ENCODE measurements at places on chromosomes 16 and 17.

- DNase-seq = no peak
Observed at GRCh38 chr17:41500131-41500911, 5.1 kb downstream of the KRT13 start.

- DNase-seq = no peak
Observed at GRCh38 chr17:12637015-12637414, 28.7 kb upstream of the MYOCD start.

GRCh38 chr17:2374549-2375285, 26.1 kb downstream of the MNT start:
- no peak for DNase-seq

DNA sequence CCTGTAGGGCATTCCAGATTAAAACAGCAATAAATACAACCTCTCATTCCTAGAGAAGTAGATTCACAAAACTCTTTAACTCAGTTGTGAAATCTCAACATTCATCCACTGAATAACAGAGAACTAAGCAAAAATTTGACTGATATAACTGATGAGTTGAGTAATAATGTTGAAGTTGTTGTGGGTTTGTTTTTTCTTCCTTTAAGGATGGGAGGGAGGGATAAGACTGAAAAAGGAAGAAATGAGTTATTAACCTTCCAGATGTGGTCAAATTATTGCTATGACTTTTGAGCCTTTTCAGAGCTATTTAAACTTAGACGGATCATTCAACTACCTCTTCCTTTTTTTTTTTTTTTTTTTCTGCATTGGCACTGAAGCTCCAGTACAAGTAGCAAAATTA, 38.6 kb downstream of the SKAP1 start:
- DNase-seq = no peak

DNA sequence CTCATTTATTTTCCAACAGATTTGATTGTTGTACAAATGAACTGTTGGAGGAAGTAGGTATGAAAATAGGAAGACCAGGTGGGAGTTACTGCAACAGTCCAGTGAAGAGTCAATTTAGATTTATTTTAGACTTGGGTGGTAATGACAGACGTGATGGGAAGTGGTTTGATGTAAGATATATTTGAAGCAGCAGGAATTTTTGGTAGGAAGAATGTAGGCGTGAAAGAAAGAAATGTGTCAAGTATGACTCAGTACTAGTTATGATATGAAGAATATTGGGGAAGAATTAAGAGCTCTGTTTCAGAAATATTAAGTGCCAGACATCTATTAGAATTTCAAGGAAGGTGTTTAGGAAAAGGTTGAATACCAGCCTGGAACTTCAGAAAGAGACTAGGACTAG, 247.9 kb upstream of the AXIN2 start:
- DNase-seq = no peak

DNA sequence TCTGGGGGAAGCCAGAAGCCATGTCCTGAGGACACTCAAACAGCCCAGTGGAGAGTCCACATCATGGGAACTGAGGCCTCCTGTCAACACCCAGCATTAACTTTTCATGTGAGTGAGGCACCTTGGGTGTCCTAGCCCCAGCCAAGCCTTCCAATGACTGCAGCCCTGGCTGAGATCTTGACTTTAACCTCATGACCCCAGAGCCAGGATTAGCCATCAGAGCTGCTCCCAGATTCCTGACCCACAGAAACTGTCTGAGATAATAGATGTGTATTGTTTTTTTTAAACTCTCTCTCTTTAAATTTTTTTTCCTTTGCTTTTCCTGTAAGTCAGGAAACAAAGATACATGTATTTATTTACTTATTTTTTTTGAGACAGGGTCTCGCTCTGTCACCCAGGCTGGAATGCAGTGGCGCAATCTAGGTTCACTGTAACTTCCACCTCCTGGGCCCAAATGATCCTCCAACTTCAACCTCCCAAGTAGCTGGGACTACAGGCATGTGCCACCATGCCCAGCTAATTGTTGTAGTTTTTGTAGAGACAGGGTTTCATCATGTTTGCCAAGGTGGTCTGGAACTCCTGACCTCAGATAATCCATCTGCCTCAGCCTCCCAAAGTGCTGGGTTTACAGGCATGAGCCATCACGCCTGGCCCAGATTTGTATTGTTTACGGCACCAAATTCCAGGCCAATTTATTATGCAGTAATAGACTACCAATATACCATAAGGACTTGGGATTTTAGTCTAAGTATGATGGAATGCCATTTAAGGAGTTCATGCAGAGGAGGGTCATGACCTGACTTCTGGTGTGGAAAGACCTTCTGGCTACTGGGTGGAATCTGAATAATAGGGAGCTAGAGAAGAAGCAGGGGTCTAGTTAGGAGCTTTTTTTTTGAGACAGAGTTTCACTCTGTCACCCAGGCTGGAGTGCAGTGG, 14.0 kb upstream of the TMEM94 start:
- no peak for DNase-seq

DNA sequence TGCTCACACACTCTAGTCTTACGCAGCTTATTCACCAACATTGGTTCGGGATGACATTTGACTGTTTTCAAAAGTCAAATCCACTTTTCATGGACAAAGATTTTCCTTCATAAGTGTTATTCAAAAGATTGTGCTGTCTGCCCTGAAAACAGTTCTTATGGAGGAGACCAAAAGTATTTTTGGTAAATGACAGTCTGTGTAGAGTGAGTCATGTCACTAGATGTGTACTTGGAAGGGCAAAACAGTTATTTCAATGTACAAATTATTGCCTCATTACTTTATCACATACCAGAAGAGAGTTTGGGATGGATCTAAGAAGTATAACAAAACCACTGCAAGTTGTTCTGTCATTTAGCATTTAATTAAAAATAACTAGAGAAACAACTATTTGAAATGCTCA, 265.6 kb downstream of the CDH13 start:
- no peak for DNase-seq

GRCh38 chr17:63445954-63446752, at the start of gene CYB561:
Gene CYB561, minus strand, starts transcription at chr17:63446306. Its CDS starts 8,759 bp downstream, at chr17:63437547.
- no peak for DNase-seq

DNA sequence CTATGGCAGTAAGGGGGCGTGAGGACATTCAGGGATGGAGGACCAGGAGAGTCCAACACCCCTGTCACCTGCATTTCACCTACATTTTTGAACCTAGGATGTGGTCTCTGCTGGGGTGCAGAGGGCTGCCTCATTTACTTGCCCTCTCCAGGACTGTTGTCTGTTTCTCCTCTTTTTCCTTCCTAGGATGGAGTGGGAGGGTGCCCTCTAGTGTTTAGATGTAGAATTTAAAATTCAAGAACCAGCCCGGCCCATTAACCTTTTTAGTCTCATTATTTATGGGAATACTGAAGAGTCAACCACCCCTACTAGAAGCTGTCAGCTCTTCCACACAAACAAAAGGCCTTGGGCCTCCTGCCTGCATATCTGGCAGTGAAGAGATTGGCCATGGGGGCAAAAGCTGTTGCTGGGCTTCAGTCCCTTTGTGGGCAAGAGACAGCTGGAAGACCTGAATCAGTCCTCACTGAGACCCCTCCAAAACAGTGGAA, 2.5 kb upstream of the STARD3 start:
- DNase-seq = no peak

- DNase-seq = no peak
Observed at GRCh38 chr17:2996810-2997670, 66.4 kb downstream of the OR1D5 start.

- DNase-seq = no peak
Observed at GRCh38 chr17:6365200-6365943, 69.5 kb downstream of the AIPL1 start.

DNA sequence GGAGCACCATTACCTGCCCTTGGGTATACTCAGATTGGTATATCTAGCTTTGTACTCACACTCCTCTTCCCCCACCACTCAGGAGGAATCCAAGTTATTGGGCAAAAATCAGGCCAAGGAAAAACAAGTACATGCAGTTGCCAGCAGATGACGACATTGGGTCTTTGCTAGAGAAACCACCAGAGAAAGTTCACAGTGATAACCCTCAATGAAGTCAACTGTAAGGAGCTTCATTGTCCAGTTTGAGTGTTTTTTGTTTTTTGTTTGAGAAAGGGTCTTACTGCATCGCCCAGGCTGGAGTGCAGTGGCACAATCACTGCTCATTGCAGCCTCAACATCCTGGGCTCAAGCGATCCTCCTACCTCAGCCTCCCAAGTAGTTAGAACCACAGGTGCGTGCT, 34.6 kb upstream of the TOX3 start:
- DNase-seq = no peak

DNA sequence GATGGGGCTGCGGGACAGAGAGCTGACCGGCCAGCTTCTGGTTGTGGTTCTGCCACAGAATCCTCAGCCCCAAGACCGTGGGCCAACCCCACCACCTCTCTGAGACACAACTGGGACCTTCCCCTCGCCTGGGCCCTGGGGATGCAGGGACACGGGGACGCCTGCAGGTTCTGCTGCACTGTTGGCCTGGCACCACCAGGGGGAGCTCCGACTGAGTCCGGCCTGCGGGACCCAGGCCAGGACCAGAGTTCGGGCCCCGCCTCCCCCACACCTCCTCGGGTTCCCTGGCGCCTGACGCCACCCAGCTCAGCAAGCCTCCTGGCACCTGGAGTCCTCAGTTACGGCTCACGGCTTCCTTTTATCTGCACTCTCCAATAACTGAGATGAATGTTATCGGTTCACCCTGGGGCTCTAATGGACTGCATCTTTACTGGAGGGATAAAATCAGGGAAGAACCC, 27.3 kb downstream of the TBC1D16 start:
- DNase-seq = peak; percentile 43

DNA sequence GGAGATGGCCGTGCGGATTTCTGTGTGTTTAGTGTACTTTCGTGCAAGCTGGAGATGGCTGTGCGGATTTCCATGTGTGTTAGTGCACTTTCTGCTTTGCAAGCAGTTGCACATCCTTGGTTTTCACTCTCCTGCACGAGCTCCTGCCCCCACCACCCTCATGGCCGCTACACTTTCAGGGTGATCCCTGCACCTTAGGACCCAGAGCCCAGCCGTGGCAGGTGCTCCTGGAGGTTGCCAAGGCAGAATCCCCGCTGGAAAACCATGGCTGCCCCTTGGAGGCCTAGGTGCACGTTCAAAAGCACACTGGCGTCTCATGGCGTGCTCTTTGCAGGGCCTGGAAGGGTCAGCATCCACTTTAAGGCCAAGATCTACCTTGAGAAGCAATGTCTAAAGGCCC, 311.0 kb upstream of the TNRC6C start:
- DNase-seq = no peak

DNA sequence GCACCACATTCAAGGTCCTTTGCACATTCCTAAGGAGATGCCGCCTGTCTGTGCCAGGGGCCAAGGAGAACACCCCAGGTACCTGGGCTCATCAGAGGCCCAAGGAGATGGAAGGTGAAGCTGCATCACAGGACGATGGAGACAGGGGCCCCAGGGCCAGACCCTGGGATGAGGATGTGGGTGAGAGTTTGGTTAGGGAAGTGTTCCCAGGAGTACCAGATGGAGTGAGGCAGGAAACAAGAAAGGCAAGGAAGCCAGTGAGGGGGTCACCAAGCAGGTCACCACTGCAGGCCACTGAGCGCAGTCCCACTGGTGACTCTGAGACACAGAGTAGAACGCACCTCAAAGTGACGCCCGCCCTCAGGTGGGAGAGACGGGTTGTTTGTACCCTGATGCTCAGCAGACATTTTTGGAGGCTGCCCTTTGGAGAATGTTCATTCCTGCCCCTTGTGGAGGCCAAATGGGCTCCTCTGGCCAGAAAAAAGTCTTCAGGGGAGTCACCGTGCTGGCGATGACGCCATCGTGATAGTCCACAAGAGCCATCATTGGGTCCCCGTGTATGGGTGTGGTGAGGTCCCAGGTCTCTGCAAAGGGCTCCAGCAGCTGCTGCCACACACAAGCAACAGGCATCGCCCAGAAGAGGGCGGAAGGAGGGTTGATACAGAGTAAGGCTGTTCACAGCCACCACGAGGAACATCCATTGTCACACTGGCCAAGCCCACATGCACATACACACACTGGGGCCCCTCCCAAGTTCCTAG, 57.5 kb downstream of the BEAN1 start:
- no peak for DNase-seq

DNA sequence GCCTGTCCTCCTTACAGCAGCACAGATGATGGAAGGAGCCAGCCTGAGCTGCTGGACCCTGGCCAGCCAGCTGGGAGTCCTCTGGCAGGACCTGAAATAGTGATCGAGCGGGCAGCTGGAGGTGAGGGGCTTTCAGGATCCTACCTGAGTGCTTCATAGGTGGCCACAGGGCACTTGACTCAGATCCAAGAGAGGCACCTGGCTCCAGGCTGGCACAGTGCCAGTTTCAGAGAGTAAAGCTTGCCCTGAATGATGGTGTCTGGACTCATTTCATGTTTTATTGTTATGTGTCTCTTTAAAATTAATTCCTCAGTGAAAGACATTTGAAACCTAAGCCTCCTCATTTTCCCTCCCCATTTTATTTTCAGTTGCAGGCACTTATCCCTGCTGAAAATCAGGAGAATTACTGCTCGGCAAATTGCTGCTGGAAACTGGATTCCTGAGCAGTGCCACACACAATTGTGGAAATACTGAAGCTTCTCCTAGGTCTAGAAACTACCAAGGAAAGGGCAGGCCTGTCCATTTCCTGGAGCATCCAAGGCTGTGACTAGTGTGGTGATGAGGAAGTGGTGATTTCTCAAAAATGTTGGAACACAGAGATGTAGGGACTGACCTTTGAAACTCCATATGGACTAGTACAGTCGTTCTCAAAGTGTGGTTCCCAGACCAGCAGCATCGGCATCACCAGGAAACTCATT, 16.1 kb upstream of the ADAMTS18 start:
- peak; percentile 86 for DNase-seq

DNA sequence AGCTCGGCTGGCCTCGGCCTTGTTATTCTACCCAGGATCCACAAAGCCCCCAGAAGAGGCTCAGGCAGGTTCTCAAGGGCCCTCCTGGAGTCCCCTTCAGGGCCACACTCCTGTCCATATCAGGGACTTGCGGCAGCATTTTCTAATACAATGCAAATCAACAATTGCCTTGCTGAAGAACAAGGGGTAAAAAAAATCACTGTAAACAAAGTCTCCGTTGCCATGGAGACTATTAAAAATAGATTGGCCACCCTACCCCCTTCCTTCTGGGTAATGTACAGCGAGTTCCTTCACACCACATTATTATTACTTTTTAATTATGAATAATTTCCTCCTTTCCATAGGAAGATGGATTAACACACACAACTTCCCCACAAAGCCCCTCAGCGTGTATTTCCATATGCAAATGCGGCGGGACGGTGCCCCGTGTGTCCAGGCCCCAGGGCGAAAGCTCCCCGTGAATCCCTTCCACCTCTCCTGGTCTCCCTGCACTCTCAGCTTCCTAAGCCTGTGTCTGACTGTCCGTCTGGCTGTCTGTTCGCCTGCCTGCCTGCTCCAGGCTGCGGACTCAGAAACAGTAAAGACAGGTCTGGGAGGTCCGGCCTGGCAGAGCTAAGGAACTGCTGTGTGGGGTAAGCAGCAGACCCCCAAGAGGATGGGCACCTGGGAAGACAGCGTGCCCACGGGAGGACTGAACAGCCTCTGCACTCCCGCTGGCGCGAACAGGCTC, 196.6 kb downstream of the RBFOX3 start:
- no peak for DNase-seq

DNA sequence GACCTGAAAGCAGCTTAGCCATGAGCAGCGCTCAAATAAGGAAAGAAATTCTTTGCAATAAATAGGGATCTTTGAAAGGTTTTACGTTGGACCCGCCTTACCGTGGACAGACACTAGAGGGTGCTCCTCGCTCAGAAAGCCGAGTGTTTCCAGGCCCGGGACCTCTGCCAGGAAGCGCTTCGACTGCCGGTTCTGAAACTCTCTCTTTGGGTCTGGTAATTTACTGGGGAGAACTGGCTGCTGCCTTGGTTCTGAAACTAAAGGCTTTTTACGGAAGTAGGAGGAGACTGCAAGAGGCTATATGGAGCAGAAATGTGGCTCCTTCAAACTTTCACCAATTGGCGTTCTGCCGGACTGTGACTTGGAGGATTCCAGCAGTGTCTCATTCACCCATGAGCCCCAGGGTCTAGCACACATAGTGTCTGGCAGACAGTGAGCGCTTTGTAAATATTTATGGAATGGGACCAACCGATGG, 45.6 kb upstream of the HOXB9 start:
- DNase-seq = no peak
